ENCODE measurements at places on chromosomes 3 and 15.

DNA sequence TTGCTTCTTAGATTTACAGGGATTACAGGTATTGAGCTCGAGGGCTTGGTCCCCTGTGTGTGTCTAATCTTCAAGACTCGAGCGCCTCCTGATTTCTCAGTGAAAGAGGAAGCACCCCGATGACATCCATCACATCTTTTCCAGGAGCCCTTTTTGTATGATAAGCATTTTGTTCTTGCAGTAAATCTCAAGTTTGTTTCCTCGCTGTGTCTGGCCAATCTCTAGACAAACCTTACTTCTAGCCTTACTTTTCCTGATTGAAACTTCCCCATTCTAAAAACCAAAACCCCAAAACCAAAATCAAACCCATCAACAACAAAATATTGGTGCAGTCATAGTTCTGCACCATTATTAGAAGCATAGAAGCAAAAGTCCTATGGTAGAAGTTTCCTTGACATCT lies 286.0 kb downstream of the NFKBIZ start:
- H3K4me3 ChIP-seq = no peak overlapping the region
- no peaks in the 10 kb centered on the region for H3K4me1 ChIP-seq
- DNase-seq = no peak
- H3K27me3 ChIP-seq = no peaks in the 10 kb centered on the region
- no peaks in the 10 kb centered on the region for H3K36me3 ChIP-seq

GRCh38 chr3:129462361-129462968 lies 22.4 kb downstream of the IFT122 start:
- H3K4me1 ChIP-seq = peaks cover under 1% of the 10 kb centered on the region
- H3K36me3 ChIP-seq = peaks cover 12% of the 10 kb centered on the region
- no peaks in the 10 kb centered on the region for H3K27me3 ChIP-seq
- H3K27ac ChIP-seq = no peak overlapping the region
- DNase-seq = no peak

DNA sequence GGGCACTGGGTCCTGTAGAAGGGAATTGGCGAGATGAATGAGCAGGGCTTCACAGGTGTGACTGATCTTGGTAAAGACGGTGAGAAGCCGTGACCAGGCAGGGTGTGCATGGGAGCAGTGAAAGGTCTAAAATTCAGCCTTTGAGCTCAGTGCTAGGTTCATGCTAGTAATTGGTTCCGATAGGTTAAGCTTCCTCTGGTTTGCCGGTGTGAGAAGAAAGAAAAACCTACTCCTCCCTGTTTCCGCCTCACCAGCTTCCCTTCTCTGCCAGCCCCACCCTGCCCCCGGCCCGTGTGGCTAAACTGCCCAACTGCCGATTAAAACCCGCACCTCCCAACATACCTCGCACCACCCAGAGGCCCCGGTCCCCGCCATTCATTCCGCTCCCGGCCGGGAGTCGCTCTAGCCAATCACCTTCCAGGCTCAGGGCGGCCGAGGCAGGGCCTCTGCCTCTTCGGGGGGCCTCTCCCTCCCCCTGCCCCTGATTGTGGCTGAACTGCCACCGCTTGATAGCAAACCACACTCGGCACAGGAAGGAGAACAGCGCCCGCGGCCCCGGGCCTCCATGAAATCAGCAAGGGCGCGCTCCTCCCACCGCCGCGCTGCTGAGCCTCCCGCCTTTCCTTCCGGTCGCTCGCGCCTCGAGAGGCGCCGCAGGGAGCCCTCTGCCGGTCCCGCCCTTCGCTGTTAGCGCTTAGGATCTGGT lies 7.3 kb upstream of the NRROS start:
- peak overlapping the region; percentile 91 for H3K27ac ChIP-seq
- DNase-seq = peak; percentile 84
- H3K4me1 ChIP-seq = peaks cover 17% of the 10 kb centered on the region

- H3K27me3 ChIP-seq = no peaks in the 10 kb centered on the region
- no peak overlapping the region for H3K27ac ChIP-seq
- no peaks in the 10 kb centered on the region for H3K4me1 ChIP-seq
- H3K36me3 ChIP-seq = no peaks in the 10 kb centered on the region
- no peak overlapping the region for H3K4me3 ChIP-seq
- DNase-seq = no peak
Measured at GRCh38 chr15:27119695-27120266, 148.8 kb downstream of the GABRG3 start.

- H3K4me3 ChIP-seq = no peak overlapping the region
- H3K36me3 ChIP-seq = no peaks in the 10 kb centered on the region
- no peaks in the 10 kb centered on the region for H3K27me3 ChIP-seq
- no peak overlapping the region for H3K27ac ChIP-seq
- peaks cover 8% of the 10 kb centered on the region for H3K4me1 ChIP-seq
- DNase-seq = no peak
Measured at GRCh38 chr3:182389071-182389815, 404.1 kb upstream of the ATP11B start.

DNA sequence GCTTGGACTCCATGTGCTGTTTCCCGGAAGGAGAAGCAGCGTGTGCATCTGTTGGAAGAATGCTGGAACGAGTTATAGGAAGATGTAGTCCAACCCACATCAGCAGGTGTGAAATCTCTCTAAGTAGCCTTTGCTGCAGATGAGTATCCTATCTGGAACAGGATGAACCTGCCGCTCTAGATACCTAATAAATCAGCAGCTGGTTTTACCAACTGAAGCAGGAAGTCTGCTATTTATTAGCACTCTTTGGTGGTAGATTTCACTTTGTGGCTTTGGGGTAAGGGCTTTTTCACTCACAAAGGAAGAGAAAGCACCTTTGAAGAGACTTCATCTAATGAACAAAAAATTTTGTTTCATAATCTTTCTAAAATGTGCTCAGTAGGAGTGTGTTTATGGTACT lies 66.4 kb downstream of the DCUN1D1 start:
- no peak for DNase-seq
- no peak overlapping the region for H3K4me3 ChIP-seq
- H3K27ac ChIP-seq = no peak overlapping the region
- H3K27me3 ChIP-seq = no peaks in the 10 kb centered on the region
- H3K4me1 ChIP-seq = no peaks in the 10 kb centered on the region

GRCh38 chr3:161649900-161650484 lies 153.4 kb downstream of the OTOL1 start:
- no peak overlapping the region for H3K27ac ChIP-seq
- DNase-seq = no peak
- no peak overlapping the region for H3K4me3 ChIP-seq
- no peaks in the 10 kb centered on the region for H3K36me3 ChIP-seq
- H3K4me1 ChIP-seq = no peaks in the 10 kb centered on the region

- no peaks in the 10 kb centered on the region for H3K4me1 ChIP-seq
- no peak overlapping the region for H3K4me3 ChIP-seq
- H3K27ac ChIP-seq = no peak overlapping the region
- no peaks in the 10 kb centered on the region for H3K27me3 ChIP-seq
- no peak for DNase-seq
- H3K36me3 ChIP-seq = no peaks in the 10 kb centered on the region
Measured at GRCh38 chr3:126149256-126149902, 31.0 kb downstream of the ALDH1L1 start.

- peaks cover 70% of the 10 kb centered on the region for H3K36me3 ChIP-seq
- H3K4me3 ChIP-seq = no peak overlapping the region
- no peaks in the 10 kb centered on the region for H3K4me1 ChIP-seq
- no peak overlapping the region for H3K27ac ChIP-seq
- DNase-seq = no peak
Measured at GRCh38 chr3:52109611-52110301, 44.5 kb downstream of the POC1A start.

DNA sequence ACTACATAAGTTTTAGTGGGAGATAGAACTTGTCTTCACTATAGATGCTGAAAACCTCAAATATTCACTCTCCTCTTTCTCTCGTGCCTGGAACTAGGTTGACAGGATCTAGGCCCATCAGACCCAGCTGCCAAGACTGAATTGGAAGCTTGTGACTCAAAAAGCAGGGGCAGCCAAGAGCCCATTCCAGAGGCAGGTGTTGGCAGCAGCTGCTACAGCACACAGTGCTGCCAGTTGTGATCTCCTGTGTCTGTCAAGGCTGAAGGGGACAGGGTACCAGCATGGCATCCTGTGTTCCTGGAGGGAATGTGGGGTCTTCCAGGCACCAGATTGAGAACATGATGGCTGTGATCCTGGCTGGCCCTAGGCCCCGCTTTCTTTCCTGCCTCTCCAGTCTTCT lies 92.5 kb upstream of the MB21D2 start:
- no peaks in the 10 kb centered on the region for H3K36me3 ChIP-seq
- no peaks in the 10 kb centered on the region for H3K27me3 ChIP-seq
- no peaks in the 10 kb centered on the region for H3K4me1 ChIP-seq
- DNase-seq = no peak

DNA sequence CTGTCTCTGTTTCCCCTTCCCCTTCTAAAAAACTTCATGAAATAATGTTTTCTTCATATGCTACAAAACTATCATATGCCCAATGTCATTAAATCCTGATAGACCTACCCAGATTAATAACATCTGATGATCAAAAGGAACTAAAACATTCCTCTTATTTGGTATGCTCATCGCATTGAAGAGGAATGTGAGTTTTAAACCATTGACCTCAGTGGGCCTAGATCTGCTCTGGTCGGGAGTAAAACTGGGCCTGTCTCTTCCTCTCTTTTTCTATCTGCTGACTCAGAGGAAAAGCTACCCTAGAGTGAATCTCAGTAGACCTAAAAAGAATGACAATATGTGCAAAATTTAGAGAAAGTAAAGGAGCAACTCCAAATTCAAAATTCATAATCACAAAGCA lies 275.8 kb downstream of the SATB1 start:
- no peaks in the 10 kb centered on the region for H3K27me3 ChIP-seq
- DNase-seq = no peak
- H3K4me3 ChIP-seq = no peak overlapping the region
- H3K4me1 ChIP-seq = peaks cover 8% of the 10 kb centered on the region
- no peaks in the 10 kb centered on the region for H3K36me3 ChIP-seq

DNA sequence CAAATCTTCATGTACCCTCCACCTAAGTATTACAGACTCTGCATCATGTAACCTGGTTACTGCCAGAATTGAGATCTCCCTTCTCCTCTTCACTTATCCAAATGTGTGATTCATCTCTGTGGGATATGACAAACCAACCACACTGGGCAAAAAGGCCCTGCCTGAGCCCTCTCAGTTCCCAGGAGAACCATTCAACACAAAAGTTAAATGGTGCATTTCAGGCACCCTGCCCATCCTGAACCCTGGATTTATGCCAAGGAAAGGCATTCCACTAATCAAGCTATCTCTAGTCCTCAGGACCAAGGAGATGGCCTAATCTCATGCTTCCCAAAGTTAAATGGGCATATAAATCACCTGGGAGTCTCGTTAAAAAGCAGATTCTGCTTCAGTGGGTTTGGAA lies 108.5 kb downstream of the TNIK start:
- no peak overlapping the region for H3K27ac ChIP-seq
- H3K4me1 ChIP-seq = peaks cover 16% of the 10 kb centered on the region
- H3K27me3 ChIP-seq = no peaks in the 10 kb centered on the region
- DNase-seq = no peak
- H3K36me3 ChIP-seq = no peaks in the 10 kb centered on the region

DNA sequence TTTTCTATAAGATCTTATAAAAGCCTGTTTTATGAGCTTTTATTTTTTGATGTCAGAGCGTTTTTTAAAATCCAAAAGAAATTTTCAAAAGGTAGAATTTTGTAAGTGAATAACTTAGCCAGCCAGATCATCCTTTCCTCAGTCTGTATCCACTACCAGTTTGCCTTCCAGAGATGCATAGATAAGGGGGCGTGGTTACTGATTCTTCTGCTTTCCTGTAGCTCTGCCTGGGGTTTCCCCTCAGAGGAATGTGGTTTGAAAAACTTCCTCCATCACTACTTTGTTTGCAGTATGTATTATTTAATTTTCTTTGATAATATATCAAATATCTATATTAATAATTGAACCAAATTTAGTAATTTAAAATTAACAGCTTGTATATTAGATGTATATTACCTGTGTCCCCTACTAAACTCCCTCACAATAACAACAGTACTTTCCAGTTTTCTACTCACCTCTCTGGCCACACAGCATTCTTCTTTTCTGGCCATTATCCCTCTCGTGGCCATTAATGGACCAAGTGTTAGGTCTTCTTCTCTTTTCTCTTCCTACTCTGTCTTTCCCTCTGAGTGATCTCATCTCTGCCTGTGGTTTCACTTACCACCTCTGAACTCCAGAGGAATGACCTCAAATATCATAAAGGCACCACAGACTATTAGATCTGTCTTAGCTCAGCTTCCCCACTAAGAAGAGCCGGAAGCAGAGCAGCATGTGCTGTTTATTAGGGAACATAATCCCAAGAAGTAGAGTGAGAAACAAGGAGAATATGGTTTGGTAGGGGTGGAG lies 239.7 kb downstream of the UBE2E2 start:
- no peaks in the 10 kb centered on the region for H3K27me3 ChIP-seq
- no peaks in the 10 kb centered on the region for H3K36me3 ChIP-seq
- no peak for DNase-seq
- H3K4me1 ChIP-seq = peaks cover 6% of the 10 kb centered on the region
- no peak overlapping the region for H3K27ac ChIP-seq

- no peaks in the 10 kb centered on the region for H3K27me3 ChIP-seq
- no peaks in the 10 kb centered on the region for H3K36me3 ChIP-seq
- H3K4me1 ChIP-seq = peaks cover 2% of the 10 kb centered on the region
- DNase-seq = no peak
Measured at GRCh38 chr3:140363801-140364200, 314.1 kb upstream of the TRIM42 start.

- DNase-seq = no peak
- no peaks in the 10 kb centered on the region for H3K27me3 ChIP-seq
- H3K27ac ChIP-seq = no peak overlapping the region
- no peak overlapping the region for H3K4me3 ChIP-seq
- H3K4me1 ChIP-seq = peaks cover 3% of the 10 kb centered on the region
Measured at GRCh38 chr3:99870712-99871111, 53.0 kb downstream of the CMSS1 start.

DNA sequence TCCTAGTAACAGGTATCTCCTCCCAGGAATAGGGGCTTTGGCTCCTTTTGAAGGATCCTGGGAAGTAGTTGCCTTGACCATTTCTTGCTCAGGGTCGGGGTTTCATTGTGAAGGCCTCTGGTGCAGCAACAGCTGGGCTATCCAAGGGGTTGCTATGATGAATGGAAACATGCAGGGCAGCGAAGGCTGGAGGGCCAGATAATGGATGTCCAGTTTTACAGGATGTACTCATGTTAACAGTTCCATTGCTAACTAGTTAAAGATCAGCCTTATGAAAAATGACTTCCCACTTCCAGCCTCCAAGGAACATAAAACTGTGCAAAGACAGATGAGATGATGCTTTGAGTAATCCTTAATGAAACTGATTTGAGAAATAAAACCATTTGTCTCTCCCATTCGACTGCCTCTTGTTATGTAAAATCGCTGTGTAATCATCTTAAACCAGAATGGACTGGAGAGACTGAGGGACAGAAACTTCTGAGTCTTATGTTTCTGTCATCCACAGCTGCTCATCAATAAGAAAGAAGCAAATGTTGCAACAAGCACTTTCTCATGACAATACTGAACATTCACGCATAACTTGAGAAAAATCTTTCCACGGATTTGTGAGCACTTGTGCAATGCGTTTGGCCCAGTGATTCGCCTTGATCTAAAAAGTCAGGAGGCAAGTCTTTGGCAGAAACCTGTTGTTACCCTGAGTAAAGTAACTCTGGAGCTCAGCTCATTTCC lies 473.5 kb upstream of the RGMA start:
- H3K4me1 ChIP-seq = peaks cover 5% of the 10 kb centered on the region
- H3K27me3 ChIP-seq = no peaks in the 10 kb centered on the region
- no peak for DNase-seq
- H3K27ac ChIP-seq = no peak overlapping the region
- H3K4me3 ChIP-seq = no peak overlapping the region
- no peaks in the 10 kb centered on the region for H3K36me3 ChIP-seq

GRCh38 chr3:184738982-184739381 lies 27.1 kb upstream of the MAGEF1 start:
- DNase-seq = no peak
- no peaks in the 10 kb centered on the region for H3K36me3 ChIP-seq
- H3K27me3 ChIP-seq = no peaks in the 10 kb centered on the region
- H3K27ac ChIP-seq = no peak overlapping the region
- peaks cover 4% of the 10 kb centered on the region for H3K4me1 ChIP-seq
- no peak overlapping the region for H3K4me3 ChIP-seq
